ENCODE measurements at places on chromosomes 13 and 19. TPM values are rescaled to one million over a fixed set of nuclear protein-coding genes. Genes with fewer than 3 reads are reported as not detected.

Gene PLK5
- 0.46 TPM for polyA plus RNA-seq

GRCh38 chr13:83333614-83334388 is 548.5 kb downstream of the SLITRK1 start:
- DNase-seq, result no peak

Gene KLK12
- not detected for polyA plus RNA-seq

DNA sequence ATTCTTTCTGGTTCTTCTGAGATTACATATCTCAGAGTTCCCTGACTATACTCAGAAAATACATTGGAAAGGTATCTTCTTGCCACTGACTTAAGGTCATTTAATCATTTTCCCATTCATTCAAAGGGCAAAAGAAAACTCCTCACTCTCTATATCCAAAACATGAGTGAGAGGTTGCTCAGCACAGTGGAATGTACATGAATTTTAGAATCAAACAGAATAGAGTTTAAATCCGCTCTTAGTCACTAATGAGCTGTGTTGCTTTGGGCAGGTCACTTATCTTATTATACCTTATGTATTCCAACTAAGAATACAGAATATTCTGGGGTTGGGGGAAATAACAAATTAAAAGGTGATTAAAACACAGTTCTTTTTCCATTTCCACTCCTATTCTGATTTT is 452.6 kb upstream of the KLF12 start:
- no peak for DNase-seq

DNA sequence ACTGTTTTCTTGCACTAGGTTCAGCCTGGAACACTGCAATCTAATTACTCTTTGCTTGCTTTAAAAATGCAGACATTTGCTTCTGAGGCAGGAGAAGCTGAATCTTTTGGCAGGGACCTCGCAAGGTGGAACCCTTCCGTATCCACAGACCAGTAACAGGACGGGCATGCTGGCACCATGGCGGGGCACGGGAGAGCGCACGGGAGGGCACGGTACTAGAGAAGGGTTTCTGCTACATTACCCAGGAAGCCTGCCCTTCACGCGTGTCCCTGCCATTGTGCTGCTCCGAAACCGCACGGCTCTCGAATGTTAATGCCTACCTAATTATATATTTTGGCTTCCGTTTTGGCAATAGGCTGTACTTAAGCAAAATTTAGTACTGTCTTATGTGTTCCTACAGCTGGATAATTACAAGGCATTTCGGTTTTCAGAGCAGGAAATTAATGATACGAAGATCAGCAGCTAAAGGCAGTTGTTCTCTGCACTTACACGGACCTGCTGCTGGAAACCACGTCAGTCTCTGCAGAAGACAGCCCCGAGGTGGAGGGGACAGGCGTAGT is 430.4 kb downstream of the IRS2 start:
- no peak for DNase-seq

Gene CD33
- 1.8 TPM for polyA plus RNA-seq

Gene JSRP1
- 0.68 TPM for polyA plus RNA-seq

Gene ICAM3
- 10.0 TPM for polyA plus RNA-seq

DNA sequence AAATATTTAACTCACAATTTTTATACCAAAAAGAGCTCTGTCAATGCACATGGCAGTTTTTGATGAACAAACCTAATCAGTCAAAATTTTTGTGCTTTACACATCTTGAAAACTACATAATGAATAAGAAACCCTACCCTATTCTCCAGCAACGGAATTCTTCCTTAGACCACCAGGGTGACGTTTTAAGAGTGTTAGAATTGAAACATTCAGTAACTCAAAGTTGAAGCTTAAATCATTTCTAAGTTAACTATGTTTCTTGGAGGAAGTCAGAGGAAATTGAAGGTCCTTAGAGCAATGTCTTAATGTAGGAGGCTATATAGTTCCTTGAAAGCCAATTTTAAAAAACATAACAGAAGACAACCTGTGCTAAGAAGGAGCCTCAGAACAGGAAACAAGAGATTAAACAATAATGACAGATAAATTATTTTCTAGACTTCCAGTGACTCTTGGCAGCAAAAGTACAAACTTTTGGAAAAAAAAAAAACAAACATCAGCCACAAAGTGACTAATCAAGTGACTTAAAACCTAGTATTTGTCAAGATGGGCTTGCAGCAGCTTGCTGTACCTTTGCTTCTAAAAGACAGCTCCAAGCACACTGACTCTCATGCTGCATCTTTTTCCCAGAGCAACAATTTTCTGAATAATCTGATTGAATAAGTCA is 6.2 kb downstream of the SPRY2 start:
- DNase-seq, result no peak

DNA sequence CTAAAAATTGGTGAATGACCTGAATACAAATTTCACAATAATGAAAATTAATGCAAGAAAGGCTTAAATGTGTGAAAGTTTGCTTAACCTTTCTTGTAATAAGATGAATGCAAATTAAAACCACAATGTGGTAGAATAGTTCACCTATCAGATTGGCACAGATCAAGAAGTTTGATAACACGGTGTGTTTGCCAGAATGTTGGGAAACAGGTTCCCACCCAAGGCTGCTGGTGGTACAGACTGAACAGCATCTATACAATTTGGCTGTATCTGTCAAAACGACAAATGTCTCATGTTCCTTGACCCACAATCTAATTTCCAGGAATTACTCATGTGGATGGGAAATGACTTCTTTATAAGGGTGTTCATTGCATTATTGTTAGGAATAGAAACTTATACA is 8.6 kb upstream of the IRS2 start:
- no peak for DNase-seq

GRCh38 chr13:35480346-35480745 is 3.9 kb upstream of the MAB21L1 start:
- no peak for DNase-seq

GRCh38 chr19:41019346-41019745 is 28.3 kb downstream of the CYP2B6 start:
- no peak for DNase-seq

Gene SCGB2B2
- 2.0 TPM for polyA plus RNA-seq

GRCh38 chr13:38530492-38530891 is 156.4 kb upstream of the FREM2 start:
- DNase-seq, result peak; percentile 29

Gene SMIM17
- 1.7 TPM for polyA plus RNA-seq

DNA sequence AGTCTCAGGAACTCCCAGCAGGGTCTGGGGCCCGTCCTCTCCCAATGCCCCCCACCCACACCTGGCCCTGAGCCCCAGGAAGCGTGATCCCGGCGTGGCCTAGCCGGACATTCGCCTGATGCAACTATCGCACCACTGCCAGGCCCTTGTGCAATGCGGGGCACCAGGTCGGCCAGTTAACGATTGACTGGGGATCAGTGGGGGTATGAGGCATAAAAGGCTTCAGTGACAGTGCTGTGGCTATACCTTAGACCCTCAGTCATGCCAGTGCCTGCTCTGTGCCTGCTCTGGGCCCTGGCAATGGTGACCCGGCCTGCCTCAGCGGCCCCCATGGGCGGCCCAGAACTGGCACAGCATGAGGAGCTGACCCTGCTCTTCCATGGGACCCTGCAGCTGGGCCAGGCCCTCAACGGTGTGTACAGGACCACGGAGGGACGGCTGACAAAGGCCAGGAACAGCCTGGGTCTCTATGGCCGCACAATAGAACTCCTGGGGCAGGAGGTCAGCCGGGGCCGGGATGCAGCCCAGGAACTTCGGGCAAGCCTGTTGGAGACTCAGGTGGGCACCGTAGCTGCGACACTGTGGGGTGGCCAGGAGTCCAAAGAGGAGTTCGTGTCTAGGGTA is at the start of gene ANGPTL8:
Gene ANGPTL8, plus strand, starts transcription at position 243 of the 624 bp plus-strand sequence. Its CDS starts 19 bp downstream, at position 262.
- no peak for DNase-seq

DNA sequence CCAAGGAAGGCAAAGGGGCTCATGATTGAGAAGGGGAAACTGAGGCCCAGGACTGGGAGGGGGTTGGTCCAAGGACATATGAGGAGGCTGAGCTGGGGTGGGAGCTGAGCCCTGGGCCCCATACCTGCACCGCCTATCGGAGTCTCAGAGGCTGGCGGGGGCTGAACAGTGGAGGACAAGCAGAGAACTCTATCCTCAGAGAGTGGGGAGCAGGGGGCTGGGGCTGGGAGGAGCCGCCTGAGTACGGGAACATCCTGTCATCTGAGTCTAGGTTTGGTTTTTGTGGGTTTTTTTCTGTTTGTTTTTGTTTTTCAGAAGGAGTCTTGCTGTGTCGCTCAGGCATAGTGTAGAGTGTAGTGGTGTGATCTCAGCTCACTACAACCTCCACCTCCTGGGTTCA is 6.2 kb downstream of the ARRDC2 start:
- no peak for DNase-seq

DNA sequence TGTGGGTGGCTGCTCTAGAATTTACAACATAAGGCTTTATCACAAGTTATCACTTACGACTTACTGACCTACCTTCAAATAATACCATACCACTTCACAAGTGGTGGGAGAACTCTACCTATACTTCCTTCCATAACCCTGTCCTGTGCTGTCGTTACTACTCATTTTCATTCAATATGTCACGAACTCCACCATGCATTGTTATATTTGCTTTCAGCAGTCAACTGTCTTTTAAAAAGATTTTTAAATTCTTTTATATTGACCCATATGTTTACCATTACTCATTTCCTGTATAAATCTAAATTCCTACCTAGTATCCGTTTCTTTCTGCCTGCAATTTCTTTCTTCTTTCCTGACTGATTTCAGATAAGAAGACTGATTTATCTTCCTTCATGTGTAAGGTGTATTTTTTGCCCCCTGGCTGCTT is 200.0 kb downstream of the KLF12 start:
- DNase-seq, result no peak

Gene ZNF805
- polyA plus RNA-seq, result 9.3 TPM

DNA sequence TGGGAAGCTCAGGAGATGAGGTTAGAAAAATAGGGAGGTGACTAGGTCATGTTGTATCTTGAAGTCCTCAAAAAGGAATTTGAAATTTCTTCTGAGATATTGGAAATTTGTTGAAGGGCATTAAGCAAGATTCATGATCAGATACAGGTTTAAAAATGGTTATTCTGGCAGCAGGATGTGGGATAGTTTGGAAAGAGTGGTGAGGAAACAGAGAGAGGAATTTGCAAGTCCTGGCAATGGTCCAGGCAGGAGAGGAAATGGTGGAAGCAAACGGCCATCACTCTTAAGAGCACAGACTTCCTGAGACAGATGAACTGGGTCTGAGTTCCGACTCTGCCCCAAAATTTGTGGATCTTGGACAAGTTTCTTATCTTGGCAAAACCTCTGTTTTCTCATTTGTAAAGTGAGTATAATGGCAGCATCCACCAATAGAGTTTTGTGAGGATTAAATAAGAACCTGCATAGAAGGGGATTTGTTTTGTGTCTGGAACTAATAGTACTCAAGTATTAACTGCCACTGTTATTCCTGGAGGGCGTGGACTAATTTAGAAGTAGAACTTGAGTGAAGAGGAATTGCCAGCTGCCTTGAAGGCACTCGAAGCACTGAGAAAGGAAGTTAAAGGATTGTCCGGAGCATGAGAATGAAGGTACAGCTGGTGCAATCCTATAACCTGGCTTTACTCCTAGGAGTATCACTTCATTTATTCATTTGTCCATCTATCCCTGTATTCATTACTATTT is 99.6 kb downstream of the CCNA1 start:
- DNase-seq, result peak; percentile 14

Gene PLIN5
- polyA plus RNA-seq, result 8.0 TPM

Gene ZNF418
- polyA plus RNA-seq, result 40.1 TPM

DNA sequence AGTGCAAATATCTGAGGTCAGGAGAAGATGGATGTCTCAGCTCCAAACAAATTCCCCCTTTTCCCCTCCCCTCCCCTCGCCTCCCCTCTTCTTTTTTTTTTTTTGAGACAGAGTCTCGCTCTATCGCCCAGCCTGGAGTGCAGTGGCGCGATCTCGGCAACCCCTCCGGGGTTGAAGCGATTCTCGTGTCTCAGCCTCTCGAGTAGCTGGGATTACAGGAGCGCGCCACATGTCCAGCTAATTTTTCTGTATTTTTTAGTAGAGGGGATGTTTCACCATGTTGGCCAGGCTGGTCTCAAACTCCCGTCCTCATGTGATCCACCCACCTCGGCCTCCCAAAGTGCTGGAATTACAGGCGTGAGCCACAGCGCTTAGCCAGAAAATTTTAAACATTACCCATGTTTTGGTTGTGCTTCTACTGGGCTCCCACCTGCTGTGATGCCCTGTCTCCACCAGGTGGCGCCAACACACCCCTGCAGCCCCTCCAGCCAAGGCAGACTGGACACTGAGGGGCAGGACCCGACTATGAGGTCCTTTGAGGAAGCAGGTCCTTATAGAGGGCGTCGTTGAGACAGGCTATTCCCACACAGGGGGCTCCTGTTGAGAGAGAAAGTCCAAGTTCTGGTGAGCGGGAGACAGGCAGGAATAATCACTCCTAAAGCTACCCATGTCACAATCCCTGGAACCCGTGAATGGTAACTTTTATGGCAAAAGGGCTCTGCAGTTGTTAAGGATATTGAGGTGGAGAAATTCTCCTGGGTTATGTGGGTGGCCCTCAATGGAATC is 6.3 kb downstream of the ERICH4 start:
- DNase-seq, result peak; percentile 68

DNA sequence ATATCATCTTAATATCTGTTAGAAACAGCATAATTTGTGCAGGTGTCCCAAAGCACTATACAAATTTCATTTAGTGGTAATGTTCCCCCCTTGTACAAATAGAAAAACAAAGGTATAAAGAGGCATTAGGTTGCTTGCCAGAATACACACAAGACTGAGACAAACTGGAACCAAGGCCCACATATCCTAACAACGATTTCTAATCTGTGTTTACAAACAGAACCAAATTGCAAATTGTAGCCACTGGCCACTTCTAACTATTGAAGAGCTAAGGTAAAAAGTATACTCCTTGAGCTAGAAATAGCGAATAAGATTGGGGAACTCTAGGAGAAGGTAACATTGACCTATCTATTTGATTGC is 526.1 kb downstream of the KLF12 start:
- no peak for DNase-seq

Gene RFPL4AL1
- polyA plus RNA-seq, result not detected

Gene CAPN12
- 12.9 TPM for polyA plus RNA-seq

- DNase-seq, result no peak
Measured at GRCh38 chr19:3178377-3178972, at the start of gene S1PR4. TSS of gene S1PR4 (plus strand) at chr19:3178769. CDS start at chr19:3178793, 24 bp downstream.

- DNase-seq, result no peak
Measured at GRCh38 chr19:18179957-18180356, 6.3 kb downstream of the IFI30 start.

Gene MBD3L2
- not detected for polyA plus RNA-seq

Gene LIG4
- 19.8 TPM for polyA plus RNA-seq

GRCh38 chr13:110455444-110455843 is 106.1 kb downstream of the RAB20 start:
- no peak for DNase-seq

Gene SIGLEC6
- not detected for polyA plus RNA-seq

- no peak for DNase-seq
Measured at GRCh38 chr19:8462571-8462970, 17.8 kb downstream of the HNRNPM start.
